ENCODE measurements at places on chromosomes 1 and 21.
A peak's percentile ranks its signal among the peaks of the same experiment; 100 is the strongest.

GRCh38 chr1:161946071-161946987 lies 77.3 kb downstream of the OLFML2B start:
- no peak for DNase-seq

DNA sequence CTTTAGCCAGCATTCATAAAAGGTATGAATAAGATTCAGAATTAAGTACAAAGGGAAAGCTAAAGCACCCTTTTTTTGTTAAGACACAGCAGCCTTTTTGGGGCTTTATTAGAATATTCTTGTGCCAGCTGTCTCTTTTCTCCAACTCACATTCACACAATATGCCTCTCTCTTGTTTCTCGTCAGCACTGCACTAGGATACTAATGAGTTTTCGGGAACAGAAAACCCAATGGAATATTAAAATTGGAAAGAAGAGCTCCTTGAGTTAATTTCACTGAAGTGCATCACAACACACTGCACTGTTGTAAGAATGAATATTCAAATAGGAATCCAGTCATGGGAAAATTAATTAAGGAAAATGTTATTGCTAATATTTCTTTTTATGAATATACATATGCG lies 410.4 kb upstream of the BEND5 start:
- no peak for DNase-seq

DNA sequence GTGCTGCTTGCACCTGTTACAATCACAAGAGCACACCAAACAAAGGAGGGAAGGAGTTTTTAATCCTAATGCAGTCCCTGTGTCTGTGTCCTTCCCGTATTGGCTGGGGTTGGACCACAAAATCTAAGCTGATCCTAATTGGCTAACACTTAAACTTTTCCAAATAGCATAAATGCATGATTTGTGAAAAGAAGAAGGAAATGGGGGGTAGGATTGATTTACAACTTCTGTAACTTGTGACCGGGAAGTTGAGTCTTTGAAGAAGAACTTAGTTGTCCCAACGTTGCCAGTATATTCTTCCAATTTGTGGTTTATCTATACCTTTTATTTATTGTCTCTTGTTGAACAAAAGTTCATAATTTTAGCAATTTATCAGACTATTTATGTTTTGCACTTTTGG lies 11.8 kb upstream of the IPP start:
- DNase-seq = no peak

GRCh38 chr21:43267391-43268085 lies 98.7 kb downstream of the CRYAA start:
- no peak for DNase-seq

DNA sequence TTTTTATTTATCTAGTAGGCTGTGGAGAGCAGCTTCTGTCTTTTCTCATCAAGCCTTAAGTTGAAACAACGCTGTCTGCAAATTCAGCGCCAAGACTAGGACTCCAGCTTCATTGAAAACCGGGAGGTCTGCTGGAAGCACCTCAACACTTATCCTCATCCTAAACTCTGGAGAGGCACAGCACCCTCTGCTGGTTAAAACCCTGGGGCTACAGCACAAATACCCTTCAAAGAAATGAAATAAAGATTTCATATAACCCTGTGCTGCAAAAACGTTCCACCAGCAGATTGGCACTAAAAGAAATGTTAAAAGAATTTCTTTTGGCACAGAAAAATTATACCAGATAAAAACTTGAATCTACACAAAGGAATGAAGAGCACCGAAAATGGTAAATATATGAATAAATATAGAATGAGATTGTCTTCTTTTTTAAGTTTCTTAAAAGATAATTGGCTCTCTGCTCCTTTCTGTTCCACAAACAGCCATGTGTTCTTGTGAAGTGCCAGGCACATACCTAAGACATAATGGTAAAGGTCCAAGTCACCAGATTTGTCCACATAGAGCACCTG lies 227.7 kb upstream of the SAMSN1 start:
- DNase-seq = peak; percentile 55

- no peak for DNase-seq
Observed at GRCh38 chr1:43194509-43194908, 22.4 kb downstream of the CFAP57 start.

- DNase-seq = no peak
Observed at GRCh38 chr1:70041317-70042045, 163.9 kb downstream of the LRRC40 start.

GRCh38 chr1:237794071-237794470 lies 96.7 kb downstream of the ZP4 start:
- no peak for DNase-seq

DNA sequence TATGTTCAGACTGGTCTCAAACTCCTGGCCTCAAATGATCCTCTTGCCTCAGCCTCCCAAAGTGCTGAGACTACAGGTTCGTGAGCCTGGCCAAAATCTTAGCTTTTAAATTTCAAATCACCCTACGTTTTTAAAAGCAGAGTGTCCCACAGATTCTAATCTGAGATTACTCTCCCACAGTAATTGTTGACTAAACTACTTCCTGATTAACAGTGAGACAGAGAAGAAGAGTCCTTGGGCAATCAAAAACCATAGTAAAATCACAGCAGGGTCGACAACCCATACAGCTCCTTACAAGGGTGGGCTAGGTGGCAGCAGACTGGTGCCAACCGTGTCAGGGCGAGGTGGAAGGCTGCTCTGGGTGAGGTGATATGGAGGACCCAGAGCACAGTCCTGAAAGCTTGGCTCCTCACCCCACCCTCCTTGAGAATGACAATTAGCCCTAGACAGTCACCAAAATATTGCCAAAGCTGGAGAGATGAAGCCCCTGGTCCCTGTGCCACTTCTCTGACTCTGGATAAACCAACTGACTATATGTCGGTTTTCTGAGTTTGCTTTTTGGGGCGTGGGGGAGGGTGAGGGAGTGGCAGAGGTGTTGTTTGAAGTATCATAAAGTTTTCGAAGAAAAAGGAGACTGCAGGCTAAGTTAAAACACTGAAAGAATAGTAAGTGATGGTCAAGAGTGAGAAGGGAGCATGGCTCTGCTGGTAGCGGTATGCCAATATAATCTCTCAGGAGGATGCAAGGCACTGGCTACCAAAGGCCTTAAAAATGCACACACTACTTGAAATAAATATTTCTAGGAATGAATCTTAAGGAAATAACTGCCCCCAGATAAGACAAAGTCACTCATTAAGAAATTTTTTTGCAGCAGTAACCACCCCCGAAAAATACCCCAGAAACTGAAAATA lies 86.8 kb downstream of the SLC45A1 start:
- DNase-seq = no peak

GRCh38 chr1:216830424-216831210 lies 107.4 kb upstream of the ESRRG start:
- no peak for DNase-seq

GRCh38 chr1:27292106-27292505 lies 29.9 kb upstream of the TMEM222 start:
- DNase-seq = no peak

- DNase-seq = no peak
Observed at GRCh38 chr1:218412171-218412570, 67.0 kb downstream of the TGFB2 start.

GRCh38 chr1:234845097-234845660 lies 235.2 kb upstream of the IRF2BP2 start:
- DNase-seq = no peak

GRCh38 chr1:110726755-110727154 lies 52.0 kb upstream of the KCNA3 start:
- no peak for DNase-seq

GRCh38 chr1:94039514-94039870 lies 81.5 kb downstream of the ABCA4 start:
- peak; percentile 88 for DNase-seq

GRCh38 chr21:42039911-42040351 lies 29.8 kb upstream of the ZBTB21 start:
- no peak for DNase-seq

- no peak for DNase-seq
Observed at GRCh38 chr1:28278763-28279162, 19.4 kb downstream of the SESN2 start.

GRCh38 chr1:76082062-76082461 lies 7.5 kb downstream of the ST6GALNAC3 start:
- no peak for DNase-seq

GRCh38 chr1:102853136-102853535 lies 255.2 kb downstream of the COL11A1 start:
- DNase-seq = no peak

GRCh38 chr1:213070406-213070805 lies 19.4 kb downstream of the RPS6KC1 start:
- DNase-seq = no peak

- DNase-seq = no peak
Observed at GRCh38 chr1:65207317-65207716, 59.3 kb downstream of the AK4 start.

GRCh38 chr1:98792123-98792522 lies 130.6 kb downstream of the SNX7 start:
- DNase-seq = no peak

- no peak for DNase-seq
Observed at GRCh38 chr1:42453386-42453785, 2.4 kb downstream of the ZMYND12 start.

DNA sequence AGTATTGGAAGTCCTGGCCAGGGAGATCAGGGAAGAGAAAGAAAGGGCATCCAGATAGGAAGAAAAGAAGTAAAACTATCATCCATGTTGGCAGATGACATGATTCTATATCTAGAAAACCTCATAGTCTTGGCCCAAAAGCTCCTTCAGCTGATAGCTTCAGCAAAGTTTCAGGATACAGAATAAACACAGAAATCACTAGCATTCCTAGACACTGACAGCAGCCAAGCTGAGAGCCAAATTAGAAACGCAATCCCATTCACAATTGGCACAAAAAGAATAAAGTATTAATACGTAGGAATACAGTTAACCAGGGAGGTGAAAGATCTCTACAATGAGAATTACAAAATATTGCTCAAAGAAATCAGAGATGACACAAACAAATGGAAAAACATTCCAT lies 44.6 kb downstream of the ZFYVE9 start:
- no peak for DNase-seq

GRCh38 chr1:21335750-21336224 lies 45.5 kb upstream of the ECE1 start:
- DNase-seq = no peak

DNA sequence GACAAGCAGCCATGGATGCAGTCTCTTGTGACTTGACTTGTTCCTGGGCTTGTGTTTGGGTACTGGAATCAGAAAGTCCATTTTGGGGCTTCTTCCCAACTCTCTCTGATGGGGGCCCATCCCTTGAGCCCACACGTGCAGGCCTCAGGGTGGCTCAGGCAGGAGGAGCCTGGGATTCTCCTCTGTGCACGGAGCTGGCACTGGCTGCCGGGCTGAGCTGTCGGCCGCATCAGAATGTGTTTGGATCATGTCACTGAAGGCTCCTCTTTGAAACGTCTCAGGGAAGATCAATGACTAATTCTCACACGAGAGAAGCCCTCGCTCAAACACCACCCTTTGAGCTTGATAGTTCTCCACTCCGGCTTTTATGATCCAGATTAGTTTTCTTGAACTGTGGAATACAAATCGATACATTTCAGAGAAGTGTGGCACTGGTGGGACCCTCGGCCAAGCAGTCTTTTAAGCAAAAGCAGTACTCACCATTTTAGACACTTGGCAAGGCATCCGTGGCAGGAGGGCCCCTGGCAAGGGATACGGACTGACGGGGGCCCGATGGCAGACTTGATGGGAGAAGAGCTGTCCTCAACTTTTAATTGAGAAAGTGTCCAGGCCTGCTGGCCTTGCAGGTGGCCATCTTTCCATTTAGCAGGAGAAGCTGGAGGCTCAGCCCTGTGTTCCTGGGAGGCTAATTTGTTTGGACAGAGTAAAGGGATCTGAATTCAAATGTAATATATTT lies 220.7 kb upstream of the C1orf174 start:
- DNase-seq = no peak

- no peak for DNase-seq
Observed at GRCh38 chr1:41409825-41410224, 48.6 kb downstream of the FOXO6 start.

DNA sequence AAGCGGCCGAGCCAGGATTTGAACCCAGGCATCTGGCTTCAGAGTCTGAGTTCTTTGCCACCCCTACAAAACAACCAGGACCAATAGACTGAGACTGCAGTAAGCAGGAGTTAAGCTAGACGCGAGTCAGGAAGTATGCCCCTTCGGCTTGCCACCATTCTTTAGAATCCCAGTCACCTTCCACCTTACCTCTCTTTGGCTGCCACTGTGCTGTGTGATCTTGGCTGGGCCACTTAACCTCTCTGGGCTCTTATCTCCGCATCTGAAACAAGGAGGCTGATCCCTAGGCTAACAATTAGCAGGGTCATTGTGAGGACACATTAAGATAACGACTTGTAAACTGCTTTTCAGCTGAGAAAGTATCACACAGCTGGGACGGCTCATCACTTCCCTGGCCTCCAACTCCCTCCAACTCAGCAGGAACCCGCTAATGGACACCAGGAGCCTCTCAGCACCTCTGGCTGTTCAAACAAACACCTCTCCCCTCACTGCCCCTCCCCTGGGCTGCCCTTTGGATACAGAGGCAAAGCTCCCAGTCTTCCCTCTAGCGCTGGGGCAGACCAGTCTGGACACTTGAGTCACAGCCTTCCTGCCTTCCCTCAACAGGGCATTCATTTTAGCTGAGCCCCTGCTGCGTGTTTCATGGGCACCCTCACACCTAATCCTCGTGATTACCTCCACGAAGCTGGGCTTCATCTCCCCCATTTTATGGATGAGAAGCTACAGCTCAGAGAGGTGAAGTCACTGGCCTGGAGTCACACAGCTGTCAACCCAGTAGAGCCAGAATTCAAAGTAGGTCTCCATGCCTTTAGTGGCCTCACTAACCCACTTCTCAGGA lies 83.2 kb downstream of the CAMK2N1 start:
- DNase-seq = no peak

GRCh38 chr1:197195100-197195499 lies 48.6 kb upstream of the ASPM start:
- DNase-seq = no peak

DNA sequence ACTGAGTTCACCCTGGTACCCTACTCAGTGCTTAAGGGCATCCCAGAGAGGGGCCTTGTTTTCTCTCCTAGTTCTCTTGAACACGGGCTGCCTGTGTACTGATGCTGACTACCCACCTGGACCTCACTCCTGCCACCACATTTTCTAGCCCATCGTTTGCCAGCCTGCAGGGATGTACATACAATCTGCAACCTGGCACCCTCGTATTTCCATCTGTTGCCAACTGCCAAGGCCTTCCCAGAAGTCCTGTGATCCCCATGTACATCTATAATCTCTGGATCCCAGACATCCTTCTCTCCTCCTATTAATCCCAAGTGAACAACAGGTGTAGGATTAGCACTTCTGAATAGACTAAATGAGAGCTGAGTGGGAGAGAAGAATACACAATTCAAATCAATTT lies 212.0 kb downstream of the SLC45A1 start:
- no peak for DNase-seq
